Body of pancreas (tissue), 4 donors: ENCODE measurements at places on chromosomes 11 and 22. TPM values are rescaled to one million over a fixed set of nuclear protein-coding genes. Genes with fewer than 3 reads are reported as not detected.

DNA sequence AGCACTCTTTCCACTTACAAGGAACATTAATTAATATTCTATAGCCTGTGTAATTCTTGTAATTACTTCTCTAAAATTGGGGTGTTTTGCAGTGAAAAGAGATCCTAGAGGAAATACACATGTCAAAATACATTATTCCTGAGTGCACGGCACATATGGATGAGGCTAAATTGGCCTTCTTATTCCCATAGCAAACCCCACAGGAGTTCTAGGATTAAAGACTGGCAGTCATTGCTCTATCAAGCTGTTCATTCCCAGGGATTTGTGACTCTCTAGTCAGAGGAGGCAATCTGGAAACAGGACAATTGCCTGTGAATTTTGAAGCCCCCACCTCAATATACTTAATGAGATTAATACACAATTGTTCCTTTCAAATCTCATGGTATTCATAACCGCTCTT lies 145.9 kb upstream of the OPCML start:
- DNase-seq: no peak

DNA sequence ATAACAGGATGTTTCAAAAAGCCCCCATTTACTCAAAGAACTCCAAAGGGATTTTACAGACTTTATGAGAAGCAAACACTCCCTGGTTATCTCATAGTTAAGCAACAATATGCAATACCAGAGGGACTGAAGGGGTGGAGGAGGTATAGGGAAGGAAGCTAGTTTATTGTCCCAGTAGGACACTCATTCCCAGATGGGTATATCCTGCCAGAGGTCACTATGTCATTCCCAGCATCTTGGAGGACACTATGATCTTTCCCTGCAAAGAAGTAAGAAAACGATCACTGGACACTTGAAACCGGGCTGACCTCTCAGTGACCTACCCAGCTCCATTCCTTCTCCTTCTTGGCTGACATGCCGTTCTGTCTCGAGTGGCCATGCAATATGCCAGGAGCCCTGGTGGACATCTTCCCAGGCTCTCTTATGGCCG lies 114.5 kb downstream of the NAT10 start:
- no peak for DNase-seq

DNA sequence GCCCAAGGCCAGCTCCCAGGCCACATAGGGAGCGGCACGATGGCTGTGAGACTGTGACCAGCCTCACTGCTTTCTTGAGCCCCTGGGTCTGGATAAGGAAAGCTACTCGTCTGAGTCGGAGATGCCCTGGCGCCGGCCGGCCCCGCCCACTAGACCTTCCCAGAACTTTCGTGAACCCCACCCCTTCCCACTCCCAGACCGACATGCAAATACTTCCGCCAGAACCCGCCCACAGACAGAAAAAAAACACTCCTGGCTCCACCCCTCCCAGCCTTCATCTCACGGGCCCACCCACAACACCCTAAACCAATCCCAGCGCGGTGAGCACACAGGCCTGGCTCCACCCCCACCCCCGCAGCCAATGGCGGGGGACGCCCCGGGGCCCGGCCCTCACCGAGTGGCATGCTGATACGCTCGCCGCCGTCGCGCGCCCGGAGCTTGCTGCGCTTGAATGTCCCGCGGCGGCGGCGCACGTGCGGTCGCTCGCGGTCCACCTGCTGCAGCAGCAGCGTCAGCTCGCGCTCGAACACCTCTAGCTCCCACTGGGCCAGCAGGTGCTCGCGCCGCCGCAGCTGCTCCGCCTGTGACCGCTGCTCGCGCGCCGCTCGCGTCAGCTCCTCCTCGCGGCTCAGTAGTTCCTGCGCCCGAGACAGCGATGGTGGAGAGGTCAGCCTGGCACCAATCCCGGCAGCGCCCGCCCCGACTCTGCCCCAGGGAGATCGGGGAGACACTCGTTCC lies 7.0 kb downstream of the MAP3K11 start:
- DNase-seq: peak; percentile 50

- peak; percentile 96 for DNase-seq
These were observed 7.4 kb upstream of the PIM3 start for GRCh38 chr22:49953027-49953679.

GRCh38 chr11:14112721-14113120 lies 150.2 kb downstream of the SPON1 start:
- no peak for DNase-seq

- DNase-seq: peak; percentile 36
These were observed 108.2 kb downstream of the SIK3 start for GRCh38 chr11:116990061-116990473.

DNA sequence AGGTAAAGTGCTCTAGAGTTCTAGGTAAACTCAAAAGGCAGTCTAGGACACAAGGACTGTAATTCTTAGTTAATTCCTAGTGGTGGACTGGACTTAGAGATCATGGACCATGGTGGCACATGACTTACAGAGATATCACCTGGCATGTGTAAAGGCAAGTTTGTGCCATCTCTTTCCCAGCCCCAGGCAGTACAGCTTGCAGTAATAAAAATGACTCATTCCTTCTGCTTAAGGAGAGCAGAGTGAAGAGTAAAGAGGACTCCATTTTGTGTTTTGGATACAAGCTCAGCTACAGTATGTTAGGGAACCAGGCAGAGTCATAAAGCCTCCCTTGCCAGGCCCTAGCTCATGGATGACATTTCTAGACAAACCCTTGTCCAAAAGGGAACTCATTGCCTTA lies 629.9 kb downstream of the JRKL start:
- no peak for DNase-seq

DNA sequence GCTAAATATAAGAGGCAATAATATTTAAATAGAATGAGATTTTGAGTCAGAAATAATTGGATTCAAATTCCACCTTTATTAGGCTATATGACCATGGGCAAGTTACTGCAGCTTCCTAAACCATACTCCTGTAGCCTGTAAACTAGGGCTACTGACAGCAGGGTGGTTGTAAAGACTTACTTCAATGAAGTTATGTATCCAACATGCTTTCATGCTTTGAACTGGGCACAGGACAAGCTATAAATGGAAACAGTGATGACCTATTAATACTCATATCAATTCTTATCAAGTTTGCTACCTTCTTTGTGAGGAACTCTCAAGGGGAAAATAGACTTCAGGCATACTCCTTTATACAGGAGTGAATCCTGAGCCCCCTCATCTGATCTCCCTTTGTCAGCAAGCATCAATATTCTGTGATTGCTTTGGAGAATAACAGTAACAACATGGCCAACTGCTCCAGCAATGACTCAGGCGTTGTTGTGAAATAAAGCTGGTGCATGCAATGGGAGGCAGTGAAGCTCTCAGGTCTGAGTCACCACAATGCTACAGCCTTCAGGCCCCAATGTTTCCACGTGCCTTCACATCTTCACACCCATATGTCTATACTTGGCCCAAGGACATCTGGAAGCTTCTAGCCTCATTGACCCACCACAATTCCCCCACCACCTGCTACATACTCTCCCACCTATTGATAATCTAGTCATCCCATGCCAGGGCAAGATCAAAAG lies 102.5 kb downstream of the KCNA4 start:
- DNase-seq: no peak

DNA sequence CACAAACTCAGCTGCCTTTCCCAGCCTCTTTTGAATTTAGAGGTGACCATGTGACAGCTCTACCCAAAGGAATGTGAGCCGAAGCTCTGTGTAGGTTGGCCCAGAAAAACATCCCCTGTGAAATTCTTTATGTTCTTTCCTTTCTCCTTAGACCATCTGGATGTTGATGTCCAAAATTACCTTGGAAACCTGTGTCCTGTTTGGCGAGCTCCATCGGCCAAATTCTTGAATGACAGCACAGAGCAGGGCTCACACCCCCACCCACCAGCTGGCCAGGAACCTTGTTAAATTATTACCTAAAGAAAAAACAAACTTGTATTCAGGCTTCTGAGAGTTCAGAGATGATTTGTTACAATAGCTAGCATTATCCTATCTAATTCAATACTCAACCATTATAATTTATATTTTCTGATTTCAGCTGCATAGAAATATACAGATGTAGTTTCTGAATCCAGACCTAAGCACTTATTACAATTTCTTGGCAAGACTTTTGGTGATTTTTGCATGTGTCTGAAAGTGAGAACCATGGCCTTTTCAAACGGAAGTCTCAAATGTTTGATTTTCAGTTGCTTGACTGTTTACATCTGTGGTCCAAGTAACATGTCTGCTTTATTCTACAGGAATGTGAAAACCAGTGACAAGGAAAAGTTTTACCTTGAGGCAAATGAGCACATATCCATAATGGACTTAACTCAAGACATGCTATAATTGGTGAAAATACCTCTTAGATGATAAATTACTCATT lies 554.2 kb downstream of the NTM start:
- peak; percentile 68 for DNase-seq

- DNase-seq: no peak
These were observed 12.6 kb downstream of the SCARF2 start for GRCh38 chr22:20424932-20425565.

DNA sequence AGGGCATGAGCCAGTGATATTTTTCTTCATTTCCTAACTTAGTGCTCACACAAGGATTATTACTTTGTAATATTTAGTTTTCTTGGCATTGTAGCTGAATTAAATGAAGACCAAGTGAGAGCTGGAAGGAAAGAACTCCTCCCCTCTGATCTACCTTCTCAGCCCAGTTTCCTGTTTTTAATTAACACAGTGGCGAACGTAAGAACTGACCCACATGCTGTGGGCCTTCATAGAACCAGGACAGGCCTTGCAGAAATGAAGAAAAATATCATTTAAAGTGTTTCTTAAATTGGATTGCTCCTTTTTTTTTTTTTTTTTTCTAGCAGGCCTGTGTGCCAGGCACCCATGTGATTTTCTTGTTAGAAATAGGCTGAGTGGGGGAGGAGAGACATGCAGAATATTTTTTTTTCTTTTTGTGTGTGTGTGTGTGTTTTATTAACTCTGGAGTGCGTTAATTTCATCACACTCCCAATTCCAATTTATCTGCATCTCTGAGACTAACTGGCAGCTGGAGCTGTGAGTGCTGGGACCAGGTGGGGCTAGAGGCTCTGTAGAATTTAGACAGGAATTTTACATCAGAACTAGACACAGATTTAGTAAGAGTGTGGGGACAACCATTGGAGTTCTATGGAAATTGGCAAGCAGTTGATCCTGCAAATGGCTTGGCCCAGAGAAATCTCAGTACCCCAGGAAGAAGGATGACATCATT lies 320.5 kb downstream of the DDX10 start:
- no peak for DNase-seq

DNA sequence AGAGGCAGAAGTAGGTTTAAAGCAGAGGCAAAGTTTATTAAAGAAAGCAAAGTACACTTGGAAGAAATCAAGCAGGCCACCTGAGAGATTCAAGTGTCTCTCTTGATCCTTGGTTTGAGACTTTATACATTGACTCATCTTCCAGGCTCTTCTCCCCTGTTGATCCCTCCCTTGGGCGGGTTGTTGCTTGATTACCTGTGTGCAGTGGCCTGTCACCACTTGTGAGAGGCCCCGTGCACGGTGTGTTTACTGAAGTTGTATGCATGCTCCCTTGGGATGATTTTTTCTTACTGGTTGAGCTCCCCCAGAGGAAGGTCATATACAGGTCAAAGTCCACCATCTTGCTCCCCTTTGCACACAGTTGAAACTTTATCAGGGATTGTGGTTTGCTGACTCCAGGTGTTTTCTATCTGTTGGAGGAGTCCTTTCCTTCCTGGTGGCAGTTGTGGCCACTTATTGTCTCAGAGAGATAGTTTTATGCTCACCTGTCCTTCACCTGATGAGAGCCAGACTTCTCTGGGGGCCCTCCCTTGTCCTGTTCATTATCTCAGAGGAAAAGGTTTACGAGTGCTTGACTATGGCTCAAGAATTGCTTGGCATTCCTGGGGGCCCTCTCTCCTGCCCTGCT lies 16.3 kb upstream of the RBMXL2 start:
- no peak for DNase-seq

DNA sequence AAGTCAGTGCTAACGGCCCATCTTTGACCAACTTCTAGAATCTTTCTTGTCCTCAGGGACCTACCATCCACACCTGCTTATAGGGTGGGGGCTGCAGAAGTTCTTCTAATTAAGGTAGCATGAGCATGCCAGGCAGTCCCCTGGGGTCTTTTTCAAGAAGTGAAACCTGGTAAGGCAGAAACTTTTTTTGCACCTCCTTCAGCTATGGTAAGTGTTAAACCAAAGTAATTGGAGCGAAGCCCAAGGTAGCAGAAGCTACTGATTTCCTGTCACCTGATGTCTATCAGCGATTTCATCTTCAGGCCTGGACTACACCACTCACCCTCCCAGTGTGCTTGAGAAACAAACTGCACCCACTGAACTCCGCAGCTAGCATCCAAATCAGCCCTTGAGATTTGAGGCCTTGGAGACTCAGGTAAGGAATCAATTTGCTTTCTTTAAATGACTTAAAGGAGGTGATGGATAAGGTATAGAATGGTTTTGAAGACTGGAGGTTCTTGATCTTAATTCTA lies at the start of gene MS4A1:
MS4A1 (plus strand) TSS at position 317 of the 512 bp plus-strand sequence. CDS start 6,528 bp downstream, outside the sequence.
- no peak for DNase-seq

DNA sequence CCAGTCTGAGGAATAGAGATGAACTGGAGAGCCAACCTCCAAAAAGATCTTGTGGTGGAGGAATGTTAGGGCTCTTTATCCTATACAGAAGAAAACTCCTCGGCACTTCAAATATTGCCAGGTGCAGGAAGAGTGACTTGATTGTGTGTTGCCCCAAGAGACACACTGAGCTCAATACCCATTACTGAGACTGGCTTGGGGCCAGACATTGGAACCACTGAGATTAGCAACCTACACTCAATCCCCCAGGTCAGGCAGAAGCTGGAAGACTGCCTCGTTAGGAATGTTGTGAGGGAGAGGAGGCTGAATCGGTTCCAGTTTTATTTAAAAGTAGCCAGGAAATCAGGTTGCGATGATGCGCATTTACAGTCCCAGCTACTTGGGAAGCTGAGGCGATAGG lies 2.4 kb upstream of the SGSM3 start:
- no peak for DNase-seq

- peak; percentile 57 for DNase-seq
These were observed 3.1 kb downstream of the CYB5R3 start for GRCh38 chr22:42645938-42646568.

Gene MIAT
- total RNA-seq: 1.0 TPM

Gene CYP2R1
- 7.6 TPM for total RNA-seq

Gene TRIM29
- total RNA-seq: 0.26 TPM

Gene OR6A2
- 2.3 TPM for total RNA-seq

Gene TSPAN32
- 5.9 TPM for total RNA-seq
